ENCODE measurements at places on chromosomes 13 and 19.

GRCh38 chr19:40419066-40419612, 6.0 kb upstream of the PRX start:
- DNase-seq, result no peak
- H3K4me3 ChIP-seq, result no peak overlapping the region
- H3K36me3 ChIP-seq, result peaks cover 13% of the 10 kb centered on the region
- no peak overlapping the region for H3K27ac ChIP-seq

DNA sequence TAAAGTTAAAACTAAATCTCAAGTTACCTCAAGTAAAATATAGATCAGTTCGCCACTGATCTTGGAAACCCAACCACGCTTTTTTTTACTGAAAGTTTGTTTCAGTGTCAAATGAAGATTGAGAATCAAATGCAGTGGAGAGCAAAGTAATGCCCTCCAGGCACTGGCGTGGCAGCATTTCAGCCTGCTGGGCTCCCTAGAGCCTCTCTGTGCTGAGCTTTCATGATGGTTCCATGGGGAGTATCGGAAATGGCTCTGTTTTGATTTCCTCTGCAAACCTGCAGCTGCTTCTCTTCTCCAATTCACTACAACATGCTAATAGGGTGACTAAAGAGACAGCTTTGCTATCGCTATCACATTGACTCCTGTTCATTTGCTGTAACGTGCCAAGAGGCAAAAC, 141.6 kb downstream of the FGF14 start:
- no peaks in the 10 kb centered on the region for H3K4me1 ChIP-seq
- no peak overlapping the region for H3K4me3 ChIP-seq
- no peak for DNase-seq

GRCh38 chr19:51386882-51387520, 773 bp downstream of the LIM2 start:
- no peak for DNase-seq
- H3K4me3 ChIP-seq, result no peak overlapping the region
- no peak overlapping the region for H3K27ac ChIP-seq
- no peaks in the 10 kb centered on the region for H3K27me3 ChIP-seq
- H3K4me1 ChIP-seq, result peaks cover 13% of the 10 kb centered on the region

GRCh38 chr13:72255908-72256307, 388.9 kb upstream of the DACH1 start:
- H3K27ac ChIP-seq, result no peak overlapping the region
- H3K27me3 ChIP-seq, result no peaks in the 10 kb centered on the region
- no peak for DNase-seq
- H3K36me3 ChIP-seq, result no peaks in the 10 kb centered on the region
- H3K4me1 ChIP-seq, result no peaks in the 10 kb centered on the region

GRCh38 chr13:51518827-51519226, 65.4 kb upstream of the WDFY2 start:
- DNase-seq, result no peak
- H3K4me1 ChIP-seq, result peaks cover 10% of the 10 kb centered on the region
- no peaks in the 10 kb centered on the region for H3K36me3 ChIP-seq
- no peak overlapping the region for H3K27ac ChIP-seq
- H3K27me3 ChIP-seq, result no peaks in the 10 kb centered on the region

- no peaks in the 10 kb centered on the region for H3K4me1 ChIP-seq
- no peak overlapping the region for H3K27ac ChIP-seq
- no peaks in the 10 kb centered on the region for H3K27me3 ChIP-seq
- peak; percentile 68 for DNase-seq
- no peaks in the 10 kb centered on the region for H3K36me3 ChIP-seq
Measured at GRCh38 chr19:39212375-39212742, 8.3 kb upstream of the SYCN start.

DNA sequence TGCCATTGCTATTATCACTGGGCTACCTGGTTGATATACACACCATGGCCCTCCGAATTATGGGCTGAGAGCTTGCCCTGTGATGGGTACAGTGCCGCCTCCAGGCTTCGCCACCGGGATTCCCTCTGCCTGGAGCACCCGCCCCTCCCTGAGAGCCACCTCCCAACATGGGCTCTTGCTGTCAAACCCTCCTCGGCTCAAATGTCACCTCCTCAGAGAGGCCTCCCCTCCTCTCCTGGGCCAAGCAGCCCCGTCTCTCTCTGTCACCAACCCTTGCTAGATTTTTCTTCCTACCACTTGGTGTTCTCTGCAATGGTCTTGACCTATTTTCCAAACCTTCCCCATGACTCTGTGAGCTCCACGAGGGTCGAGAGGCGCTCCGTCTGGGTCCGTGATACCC, 12.2 kb upstream of the TLE2 start:
- no peak for DNase-seq
- peaks cover 48% of the 10 kb centered on the region for H3K4me1 ChIP-seq
- no peaks in the 10 kb centered on the region for H3K36me3 ChIP-seq
- peak overlapping the region; percentile 71 for H3K27ac ChIP-seq

- H3K27ac ChIP-seq, result no peak overlapping the region
- H3K27me3 ChIP-seq, result no peaks in the 10 kb centered on the region
- no peak for DNase-seq
- H3K4me1 ChIP-seq, result no peaks in the 10 kb centered on the region
- H3K36me3 ChIP-seq, result no peaks in the 10 kb centered on the region
- H3K4me3 ChIP-seq, result no peak overlapping the region
Measured at GRCh38 chr13:106425661-106426060, 109.8 kb downstream of the EFNB2 start.

- no peak overlapping the region for H3K27ac ChIP-seq
- H3K4me3 ChIP-seq, result no peak overlapping the region
- H3K27me3 ChIP-seq, result no peaks in the 10 kb centered on the region
- H3K36me3 ChIP-seq, result no peaks in the 10 kb centered on the region
Measured at GRCh38 chr19:15527705-15528104, 19.4 kb downstream of the CYP4F22 start.

DNA sequence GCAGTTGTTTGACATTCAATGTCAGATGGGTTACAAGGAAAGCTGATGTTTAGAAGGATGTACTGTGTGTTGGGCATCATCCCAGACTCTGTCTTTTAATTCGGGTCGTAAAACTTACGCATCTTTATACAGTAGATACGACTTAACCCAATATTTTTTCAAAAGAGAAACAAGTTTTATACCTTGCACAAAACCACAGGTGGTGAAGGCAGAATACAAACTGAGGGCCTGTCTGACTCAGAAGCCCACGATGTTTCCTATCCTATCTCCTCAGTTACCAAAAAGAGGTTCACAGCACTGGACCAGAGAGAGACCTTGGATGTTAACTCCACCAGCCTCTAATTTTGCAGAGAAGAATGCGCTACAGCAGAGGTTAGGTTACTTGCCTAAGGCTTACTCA, 477.0 kb downstream of the FOXO1 start:
- H3K4me1 ChIP-seq, result no peaks in the 10 kb centered on the region
- no peak overlapping the region for H3K27ac ChIP-seq
- H3K36me3 ChIP-seq, result no peaks in the 10 kb centered on the region
- DNase-seq, result no peak
- H3K27me3 ChIP-seq, result peaks cover 30% of the 10 kb centered on the region
- H3K4me3 ChIP-seq, result no peak overlapping the region

GRCh38 chr19:8239528-8240273, 30.5 kb downstream of the CERS4 start:
- H3K4me1 ChIP-seq, result peaks cover 15% of the 10 kb centered on the region
- H3K27ac ChIP-seq, result peak overlapping the region; percentile 47
- H3K36me3 ChIP-seq, result no peaks in the 10 kb centered on the region
- H3K27me3 ChIP-seq, result no peaks in the 10 kb centered on the region
- H3K4me3 ChIP-seq, result no peak overlapping the region

DNA sequence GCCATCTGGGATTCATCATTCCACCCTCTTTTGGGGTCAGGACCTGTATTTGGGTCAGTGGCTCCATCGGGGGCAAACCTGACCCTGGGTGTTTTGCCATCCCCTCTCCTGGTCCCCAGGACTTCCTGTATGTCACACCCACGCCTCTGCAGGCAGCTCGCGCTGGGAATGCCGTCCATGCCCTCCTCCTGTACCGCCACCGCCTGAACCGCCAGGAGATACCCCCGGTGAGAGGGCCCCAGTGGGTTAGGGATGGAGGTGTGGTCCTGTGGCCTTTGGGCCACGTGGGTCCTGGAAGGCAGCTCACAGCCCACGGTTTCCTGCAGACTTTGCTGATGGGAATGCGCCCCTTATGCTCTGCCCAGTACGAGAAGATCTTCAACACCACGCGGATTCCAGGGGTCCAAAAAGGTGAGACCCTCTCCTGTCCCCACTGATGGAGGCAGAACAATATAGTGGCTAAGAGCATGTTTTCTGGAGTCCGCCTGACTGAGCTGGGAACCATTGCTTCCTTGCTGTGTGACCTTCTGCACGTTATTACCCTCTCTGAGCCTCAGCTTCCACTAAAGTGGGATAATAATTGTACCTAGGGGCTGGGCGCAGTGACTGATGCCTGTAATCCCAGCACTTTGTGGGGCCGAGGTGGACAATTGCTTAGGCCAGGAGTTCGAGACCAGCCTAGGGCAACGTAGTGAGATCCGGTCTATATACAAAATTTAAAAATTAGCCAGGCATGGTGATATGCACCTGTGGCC, 14.1 kb downstream of the CPT1C start:
- peaks cover 10% of the 10 kb centered on the region for H3K4me1 ChIP-seq
- no peak overlapping the region for H3K4me3 ChIP-seq
- no peak overlapping the region for H3K27ac ChIP-seq
- H3K36me3 ChIP-seq, result no peaks in the 10 kb centered on the region
- H3K27me3 ChIP-seq, result no peaks in the 10 kb centered on the region

DNA sequence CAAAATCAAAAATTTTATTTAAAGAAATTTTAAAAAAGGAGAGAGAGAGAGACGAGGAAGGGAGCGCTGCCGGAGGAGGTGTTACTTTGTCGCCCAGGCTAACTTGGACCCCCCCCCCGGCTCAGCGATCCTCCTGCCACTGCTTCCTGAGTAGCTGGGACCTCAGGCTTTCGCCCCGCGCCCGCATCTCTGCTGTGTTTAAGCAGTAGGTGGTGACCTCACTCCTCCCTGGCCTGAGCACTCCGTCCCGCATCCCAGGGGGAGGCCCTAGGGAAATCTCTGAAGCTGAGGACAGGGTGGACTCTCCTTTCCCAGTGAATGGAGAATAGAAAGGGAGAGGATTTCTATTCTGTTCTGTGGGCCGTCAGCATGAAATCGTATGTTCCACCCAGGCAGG, 485 bp upstream of the ZNF845 start:
- no peak for DNase-seq
- H3K4me3 ChIP-seq, result peak overlapping the region; percentile 97
- H3K27ac ChIP-seq, result no peak overlapping the region
- H3K36me3 ChIP-seq, result peaks cover 4% of the 10 kb centered on the region
- H3K4me1 ChIP-seq, result no peaks in the 10 kb centered on the region
- no peaks in the 10 kb centered on the region for H3K27me3 ChIP-seq

GRCh38 chr19:13538601-13539253, 32.4 kb upstream of the CACNA1A start:
- no peak overlapping the region for H3K4me3 ChIP-seq
- DNase-seq, result peak; percentile 4
- H3K36me3 ChIP-seq, result no peaks in the 10 kb centered on the region
- H3K4me1 ChIP-seq, result peaks cover 8% of the 10 kb centered on the region
- no peaks in the 10 kb centered on the region for H3K27me3 ChIP-seq
- no peak overlapping the region for H3K27ac ChIP-seq

- no peak overlapping the region for H3K4me3 ChIP-seq
- no peak overlapping the region for H3K27ac ChIP-seq
- H3K27me3 ChIP-seq, result no peaks in the 10 kb centered on the region
Measured at GRCh38 chr13:96474181-96474557, 384.3 kb downstream of the HS6ST3 start.

GRCh38 chr19:54201980-54202379, 1.3 kb downstream of the RPS9 start:
- peak overlapping the region; percentile 96 for H3K27ac ChIP-seq
- H3K36me3 ChIP-seq, result peaks cover 64% of the 10 kb centered on the region
- no peaks in the 10 kb centered on the region for H3K27me3 ChIP-seq
- DNase-seq, result no peak
- H3K4me3 ChIP-seq, result peak overlapping the region; percentile 68

DNA sequence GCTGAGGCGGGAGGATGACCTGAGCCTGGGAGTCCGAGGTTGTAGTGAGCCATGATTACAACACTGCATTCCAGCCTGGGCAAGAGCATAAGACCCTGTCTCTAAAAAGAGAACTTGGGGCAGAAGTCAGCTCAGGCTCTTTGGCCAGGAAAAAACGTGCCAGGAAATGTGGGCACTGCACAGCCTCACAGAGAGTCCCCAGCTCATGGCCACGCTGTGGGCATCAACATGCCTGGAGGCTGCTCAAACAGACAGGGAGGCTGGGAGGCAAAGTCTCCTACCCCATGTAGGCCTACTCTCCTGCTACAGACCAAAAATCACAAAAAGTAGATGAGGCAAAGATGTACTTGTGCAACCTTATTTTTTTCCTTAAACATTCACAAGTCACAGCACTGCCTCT, 49.4 kb downstream of the PEPD start:
- H3K36me3 ChIP-seq, result no peaks in the 10 kb centered on the region
- no peak for DNase-seq
- no peak overlapping the region for H3K4me3 ChIP-seq
- H3K27ac ChIP-seq, result no peak overlapping the region

DNA sequence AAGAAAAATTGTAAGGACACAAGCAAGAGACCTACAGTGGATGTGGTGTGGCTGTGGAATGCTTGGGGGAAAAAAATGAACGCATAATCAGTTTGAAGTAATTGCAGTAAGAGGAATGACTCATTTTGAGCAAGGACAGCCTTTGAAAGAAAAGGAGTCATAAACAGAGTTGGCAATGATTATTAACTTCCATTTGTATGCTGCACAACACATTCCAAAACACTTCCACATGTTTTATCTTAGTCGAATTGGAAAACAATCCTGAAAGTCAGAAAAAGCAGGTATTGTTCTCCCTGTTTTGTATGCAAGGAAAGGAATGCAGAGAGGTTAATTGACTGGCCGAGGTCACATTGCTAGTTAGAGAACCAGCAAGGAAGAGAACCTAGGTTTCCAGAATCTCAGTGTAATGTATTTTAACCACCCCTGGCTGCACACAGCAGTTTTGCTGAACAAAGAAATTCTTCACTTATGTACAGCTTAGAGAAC, 630.0 kb upstream of the MIR17HG start:
- no peak overlapping the region for H3K4me3 ChIP-seq
- no peaks in the 10 kb centered on the region for H3K36me3 ChIP-seq
- no peak overlapping the region for H3K27ac ChIP-seq
- H3K4me1 ChIP-seq, result no peaks in the 10 kb centered on the region
- H3K27me3 ChIP-seq, result no peaks in the 10 kb centered on the region
- DNase-seq, result no peak

Measured in K562 (cell line).